Articular chondrocyte of knee joint (primary cell): ENCODE measurements at places on chromosomes 2 and 18. TPM values are rescaled to one million over a fixed set of nuclear protein-coding genes. Genes with fewer than 3 reads are reported as not detected.

Gene RTP5
- not detected in 2 replicates for total RNA-seq

Gene TCF7L1
- total RNA-seq, result 6.1 and 6.9 TPM in 2 replicates

Gene MCFD2
- 217 and 265 TPM in 2 replicates for total RNA-seq

Gene FAP
- 225 and 248 TPM in 2 replicates for total RNA-seq

Gene SLC23A3
- total RNA-seq, result 1.8 and 2.2 TPM in 2 replicates

Gene IL36G
- total RNA-seq, result not detected in 2 replicates

Gene FER1L5
- total RNA-seq, result 0.54 and 0.91 TPM in 2 replicates

Gene DUSP28
- 2.8 and 3.1 TPM in 2 replicates for total RNA-seq

Gene MEIS1
- 7.4 and 11.1 TPM in 2 replicates for total RNA-seq

Gene WNT6
- not detected in 2 replicates for total RNA-seq

Gene KYNU
- total RNA-seq, result 8.8 and 26.7 TPM in 2 replicates

Gene CELF4
- total RNA-seq, result not detected in 2 replicates

Gene DNAH7
- 2.7 and 5.2 TPM in 2 replicates for total RNA-seq

Gene FTCDNL1
- total RNA-seq, result 0.13 and 0.76 TPM in 2 replicates

Gene CDH7
- not detected in 2 replicates for total RNA-seq

Gene PRKAG3
- 0.11 and 0.39 TPM in 2 replicates for total RNA-seq

Gene LRRC30
- not detected in 2 replicates for total RNA-seq

Gene TPO
- total RNA-seq, result not detected in 2 replicates

Gene FBLN7
- 3.1 and 6.2 TPM in 2 replicates for total RNA-seq

Gene CFAP53
- total RNA-seq, result 0.52 and 0.54 TPM in 2 replicates

Gene COL3A1
- total RNA-seq, result 2,175 and 2,668 TPM in 2 replicates

Gene RPS27A
- total RNA-seq, result 1,186 and 1,583 TPM in 2 replicates

Gene PLCL1
- 0.39 and 0.65 TPM in 2 replicates for total RNA-seq

Gene ITGB6
- total RNA-seq, result 0.11 TPM in 1 of 2 replicates, not detected in the other

Gene AGXT
- total RNA-seq, result not detected in 2 replicates

Gene IL1RL2
- total RNA-seq, result 3.3 and 3.7 TPM in 2 replicates

Gene USP40
- total RNA-seq, result 46.6 and 48.2 TPM in 2 replicates

Gene POTEJ
- total RNA-seq, result not detected in 2 replicates

Gene OTX1
- total RNA-seq, result not detected in 2 replicates

Gene ATOH8
- 67.2 and 125 TPM in 2 replicates for total RNA-seq
